ENCODE measurements at places on chromosomes 6 and 20.

DNA sequence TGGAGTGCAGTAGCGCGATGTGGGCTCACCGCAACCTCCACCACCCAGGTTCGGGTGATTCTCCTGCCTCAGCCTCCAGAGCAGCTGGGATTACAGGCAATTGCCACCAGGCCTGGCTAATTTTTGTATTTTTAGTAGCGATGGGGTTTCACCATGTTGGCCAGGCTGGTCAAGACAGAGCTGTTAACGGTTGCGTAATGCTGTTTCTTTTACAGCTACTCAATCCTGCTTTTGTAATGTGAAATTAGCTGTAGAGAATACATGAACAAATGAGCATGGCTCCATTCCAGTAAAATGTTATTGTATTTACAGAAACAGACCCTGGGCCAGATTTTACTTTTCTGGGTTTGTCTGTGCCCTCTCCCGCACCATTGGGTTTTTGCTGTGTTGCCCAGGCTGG is 1.9 kb downstream of the PNLDC1 start:
- DNase-seq = no peak

DNA sequence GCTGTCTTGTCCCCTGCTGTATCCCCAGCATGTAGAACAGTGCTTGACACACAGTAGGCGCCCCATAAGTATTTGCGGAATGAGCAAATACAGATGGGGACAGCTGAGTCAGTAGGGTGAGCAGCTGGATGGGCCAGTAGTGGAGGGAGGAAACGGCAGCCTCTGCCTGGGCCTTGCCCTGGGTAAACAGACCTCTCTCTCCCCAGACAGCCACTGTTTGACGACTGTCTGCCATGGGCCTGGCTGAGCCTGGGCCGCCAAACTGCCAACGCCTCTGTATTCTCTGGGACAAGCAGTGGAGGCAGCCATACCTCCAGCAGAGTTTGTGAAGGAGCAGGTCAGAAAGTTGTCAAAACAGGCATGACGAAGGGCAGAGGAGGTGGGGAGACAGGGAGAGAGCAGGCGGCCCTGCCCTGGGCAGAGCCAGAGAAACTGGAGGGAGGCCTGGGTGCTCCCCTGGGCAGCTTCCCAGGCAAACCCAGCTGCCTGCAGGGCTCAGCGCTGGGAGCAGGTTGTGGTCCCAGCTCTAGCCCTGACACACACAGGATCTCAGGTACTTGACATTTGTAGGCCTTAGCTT is 15.2 kb downstream of the HNF4A start:
- no peak for DNase-seq

GRCh38 chr6:139257821-139258398 is 33.9 kb downstream of the TXLNB start:
- DNase-seq = no peak

- DNase-seq = no peak
Observed at GRCh38 chr6:84453499-84453898, 226.1 kb upstream of the CEP162 start.

GRCh38 chr6:145241721-145242120 is 493.6 kb downstream of the EPM2A start:
- no peak for DNase-seq

DNA sequence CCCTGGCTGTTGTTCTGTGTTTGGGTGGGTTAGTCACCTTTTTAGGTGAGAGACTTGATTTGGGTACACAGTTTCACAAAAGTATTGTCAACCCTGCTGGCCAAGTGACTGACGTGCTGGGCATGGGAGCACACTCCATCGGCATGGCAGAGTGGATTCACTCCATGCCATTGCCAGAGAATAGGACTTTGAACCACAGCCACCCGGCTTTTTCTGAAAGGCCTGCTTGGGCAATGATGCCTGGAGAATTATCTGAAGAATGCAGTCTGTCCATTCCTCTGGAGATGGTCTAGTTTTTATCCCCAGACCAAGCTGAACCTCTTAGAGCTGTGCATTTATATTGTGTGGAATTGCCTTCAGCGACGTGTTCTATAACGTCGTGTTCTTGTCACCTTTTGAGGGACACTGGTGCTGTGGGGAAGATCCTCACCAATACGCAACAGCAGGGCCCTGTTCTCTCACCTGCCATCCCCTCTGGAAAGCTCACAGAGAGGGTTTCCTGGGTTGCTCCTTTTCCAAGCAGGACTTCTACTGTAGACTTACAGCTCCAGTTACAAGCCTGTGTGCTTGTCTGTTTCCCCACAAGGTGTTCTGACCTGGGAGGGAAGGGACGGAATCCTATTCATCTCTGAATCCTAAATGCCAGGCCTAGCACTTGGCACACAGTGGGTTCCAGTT is 183.4 kb upstream of the AKAP12 start:
- no peak for DNase-seq

DNA sequence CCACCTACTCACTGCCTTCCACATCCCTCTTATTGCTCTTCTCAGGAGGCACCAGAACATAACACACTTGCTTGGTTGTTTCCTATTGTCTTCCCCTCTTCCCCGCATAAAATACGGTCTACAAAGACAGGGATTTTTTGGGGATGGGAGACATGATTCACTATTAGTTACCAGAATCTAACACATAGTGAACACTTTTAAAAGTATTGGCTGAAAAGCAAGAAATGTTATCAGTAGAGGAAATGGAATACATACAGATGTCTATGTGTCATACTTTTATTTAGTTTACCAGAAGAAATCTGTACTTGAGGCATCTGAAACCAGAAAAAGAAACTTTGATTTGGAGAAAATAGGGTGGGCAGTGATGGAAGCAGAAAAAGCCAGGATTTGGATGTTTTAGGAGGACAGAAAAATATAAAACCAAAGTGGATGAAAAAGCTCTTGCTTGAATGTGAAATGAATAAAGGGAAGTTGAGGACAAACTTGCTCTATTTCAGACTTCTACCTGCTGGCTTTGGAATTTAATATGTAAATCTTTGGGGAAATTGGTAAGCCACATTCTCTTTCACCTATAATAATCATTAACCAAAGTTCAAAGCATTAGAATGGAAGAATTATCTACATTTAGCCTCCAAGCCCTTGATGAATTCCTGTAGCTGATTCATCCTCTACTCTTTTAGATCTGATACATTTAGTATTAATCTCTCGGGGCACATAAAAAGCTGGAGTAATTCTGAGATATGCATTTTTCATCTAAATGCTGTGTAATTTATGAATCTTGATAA is 82.6 kb downstream of the DOK5 start:
- DNase-seq = no peak

- no peak for DNase-seq
Observed at GRCh38 chr6:3343089-3343883, 84.5 kb downstream of the PSMG4 start.

GRCh38 chr6:56806368-56806767 is 148.5 kb upstream of the BEND6 start:
- no peak for DNase-seq

DNA sequence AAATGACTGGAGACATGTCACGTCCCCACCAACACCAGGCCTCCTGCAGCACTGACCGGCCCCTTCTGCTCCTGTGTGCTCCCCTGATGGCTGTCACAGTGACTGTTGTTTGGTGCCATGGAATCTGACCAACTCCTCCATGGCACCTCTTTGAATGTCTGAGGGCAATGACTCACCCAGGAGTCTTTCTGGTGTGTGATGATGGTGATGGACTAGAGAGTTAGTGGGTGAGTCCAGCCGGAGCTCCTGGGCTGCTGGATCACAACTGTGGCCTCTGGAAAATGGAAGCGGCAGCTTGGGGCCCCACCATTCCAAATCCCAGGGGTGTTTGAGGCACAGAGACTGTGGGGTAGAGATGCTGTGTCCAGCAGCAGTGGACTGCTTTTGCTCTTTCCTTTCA is 133.3 kb downstream of the TFAP2C start:
- no peak for DNase-seq

- DNase-seq = no peak
Observed at GRCh38 chr20:20566516-20566915, 145.9 kb downstream of the RALGAPA2 start.

DNA sequence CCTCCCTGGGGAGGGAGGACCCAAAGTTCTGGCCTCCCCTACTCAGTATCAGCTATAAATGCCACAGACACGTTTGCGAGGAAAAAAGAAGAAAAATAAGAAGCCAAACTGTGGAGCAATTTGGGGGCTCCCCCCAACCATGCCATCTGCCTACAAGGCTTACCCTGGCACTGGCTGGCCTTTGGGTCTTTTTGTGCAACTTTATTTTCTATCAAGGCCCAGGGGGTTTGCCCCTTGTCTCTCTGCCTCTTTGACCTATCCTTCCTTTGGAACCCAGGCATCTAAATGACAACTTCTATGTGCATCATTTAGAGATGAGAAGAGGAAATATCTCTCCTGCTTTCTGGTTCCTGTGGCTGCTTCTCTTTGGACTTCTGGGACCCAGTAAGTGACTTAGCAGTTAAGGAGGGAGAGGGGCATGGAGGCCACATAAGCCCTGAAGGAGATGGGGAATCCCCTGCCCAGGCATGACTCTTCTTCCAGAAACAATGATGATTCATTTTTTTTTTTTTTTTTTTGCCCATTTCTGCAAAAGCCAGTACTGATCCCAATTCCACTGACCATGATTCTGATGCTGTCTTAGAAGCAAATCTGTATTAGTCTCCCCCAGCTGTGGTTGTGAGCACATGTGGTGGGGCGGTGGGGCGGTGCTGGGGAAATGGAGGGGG is at the start of gene MUC22:
Gene MUC22, plus strand, starts transcription at position 82 of the 668 bp plus-strand sequence. Its CDS starts 233 bp downstream, at position 315.
- DNase-seq = no peak

GRCh38 chr20:48056218-48056617 is 270.9 kb upstream of the SULF2 start:
- DNase-seq = no peak

DNA sequence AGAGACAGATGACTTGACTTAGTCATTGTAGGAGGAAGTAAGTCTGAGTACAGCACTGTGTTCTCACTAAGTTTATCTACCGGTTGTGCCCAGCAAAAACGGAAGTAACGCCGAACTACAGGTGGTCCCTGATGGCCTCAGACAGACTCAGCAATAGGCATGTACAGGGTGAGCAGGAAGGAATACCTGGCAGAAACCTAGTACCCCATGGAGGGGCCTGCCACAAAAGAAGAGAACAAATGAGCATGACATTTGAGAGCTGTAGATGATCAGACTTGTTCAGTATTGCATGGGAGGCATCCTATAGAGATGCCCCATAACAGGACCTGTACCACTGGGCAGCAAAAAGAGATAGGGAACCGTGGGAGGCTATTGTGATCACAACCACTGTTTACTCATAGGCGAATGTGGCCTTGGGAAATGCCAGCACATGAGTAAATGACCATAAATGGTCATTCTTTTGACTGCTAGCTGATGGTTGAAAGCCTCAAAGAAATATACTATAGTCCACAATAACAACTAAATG is 106.4 kb upstream of the TAB2 start:
- DNase-seq = no peak

DNA sequence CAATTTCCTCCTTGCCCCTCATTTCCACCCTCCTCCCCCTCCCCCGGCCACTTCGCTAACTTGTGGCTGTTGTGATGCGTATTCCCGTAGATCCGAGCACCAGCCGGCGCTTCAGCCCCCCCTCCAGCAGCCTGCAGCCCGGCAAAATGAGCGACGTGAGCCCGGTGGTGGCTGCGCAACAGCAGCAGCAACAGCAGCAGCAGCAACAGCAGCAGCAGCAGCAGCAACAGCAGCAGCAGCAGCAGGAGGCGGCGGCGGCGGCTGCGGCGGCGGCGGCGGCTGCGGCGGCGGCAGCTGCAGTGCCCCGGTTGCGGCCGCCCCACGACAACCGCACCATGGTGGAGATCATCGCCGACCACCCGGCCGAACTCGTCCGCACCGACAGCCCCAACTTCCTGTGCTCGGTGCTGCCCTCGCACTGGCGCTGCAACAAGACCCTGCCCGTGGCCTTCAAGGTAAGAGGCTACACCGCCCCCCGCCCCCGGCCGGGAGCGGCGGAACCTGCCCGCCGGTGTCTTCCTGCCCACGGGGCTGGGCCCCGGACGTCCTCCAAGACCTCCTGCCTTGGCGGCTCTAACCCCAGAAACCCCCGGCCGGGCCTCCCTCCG is 44.9 kb upstream of the SUPT3H start:
- DNase-seq = peak; percentile 55

GRCh38 chr6:117676577-117677218 is 1.4 kb downstream of the NUS1 start:
- DNase-seq = no peak

- DNase-seq = no peak
Observed at GRCh38 chr6:137879299-137879698, 12.2 kb downstream of the TNFAIP3 start.

DNA sequence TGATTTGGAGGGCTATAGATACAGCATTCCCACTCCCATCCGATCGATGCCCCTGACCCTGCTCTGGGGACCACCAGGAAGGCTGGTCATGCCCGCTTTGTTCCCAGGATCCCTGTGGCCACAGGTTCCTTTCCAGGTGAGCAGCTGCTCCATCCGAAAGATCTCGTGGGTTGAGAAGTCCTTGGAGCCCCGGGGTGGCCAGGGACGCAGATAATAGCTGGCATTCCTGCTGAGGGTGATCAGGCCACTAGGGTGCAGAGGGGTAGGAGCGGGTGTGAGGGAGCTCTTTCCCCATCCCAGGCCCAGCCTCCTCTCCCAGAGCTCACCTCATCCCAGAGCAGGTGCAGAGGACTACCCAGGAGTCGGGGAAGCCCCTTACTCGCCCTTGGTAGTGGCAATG is 7.4 kb downstream of the ADAM33 start:
- DNase-seq = no peak

DNA sequence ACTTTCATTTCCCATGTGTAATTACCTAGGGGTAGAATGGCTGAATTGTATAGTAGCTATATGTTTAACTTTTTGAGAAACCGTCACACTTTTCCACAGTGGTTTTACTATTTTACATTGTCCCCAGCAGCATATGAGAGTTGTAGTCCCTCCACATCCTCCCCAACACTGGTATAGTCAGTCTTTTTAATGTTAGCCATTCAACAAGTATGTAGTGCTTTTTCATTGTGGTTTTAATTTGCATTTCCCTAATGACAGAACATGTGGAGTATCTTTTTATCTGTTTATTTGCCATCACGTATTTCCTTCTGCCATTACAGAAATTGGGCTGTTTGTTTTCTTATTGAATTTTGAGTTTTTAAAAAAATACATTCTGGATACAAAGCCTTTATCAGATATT is 148.4 kb downstream of the CARMIL1 start:
- DNase-seq = no peak

DNA sequence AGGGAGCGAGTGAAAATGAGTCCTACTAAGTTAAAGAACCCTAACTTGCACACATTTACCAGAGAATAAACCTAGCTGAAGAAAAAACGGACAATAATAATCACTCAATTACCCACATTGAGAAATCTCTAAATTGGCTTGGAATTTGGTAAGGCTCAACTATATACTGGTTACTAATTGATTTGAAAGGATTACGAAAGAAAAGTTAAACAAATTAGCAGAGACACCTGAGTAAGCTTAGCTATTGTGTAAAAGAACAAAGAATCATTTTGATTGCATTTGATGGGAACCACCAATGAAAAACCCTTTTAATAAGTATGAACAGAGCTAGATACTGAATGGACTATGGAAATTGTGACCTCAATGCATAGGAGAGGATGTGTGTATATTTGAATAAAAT is 118.6 kb upstream of the ADGRF1 start:
- DNase-seq = no peak

DNA sequence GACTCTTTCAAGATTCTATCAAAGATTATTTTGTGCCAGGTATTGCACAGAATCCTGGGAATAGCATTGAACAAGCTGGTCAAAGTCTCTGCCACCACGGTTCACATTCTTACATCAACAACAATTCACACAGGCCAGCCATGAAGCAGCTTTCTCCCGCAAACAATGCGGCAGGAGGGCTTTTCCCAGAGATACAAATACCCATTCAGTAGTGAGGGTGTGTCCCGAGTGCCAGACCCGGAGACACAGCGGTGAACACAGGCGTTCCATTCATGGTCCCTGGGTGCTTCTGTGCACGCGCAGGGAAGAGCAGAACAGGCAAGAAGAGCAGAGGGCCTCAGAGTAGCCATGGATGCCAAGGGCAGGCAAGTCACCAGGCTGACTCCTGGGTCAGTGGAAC is 83.3 kb upstream of the PDE10A start:
- no peak for DNase-seq

Measured in stimulated activated CD4-positive, alpha-beta T cell treated with anti-CD3 and anti-CD28 coated beads, TNF-alpha, amount 100 ng/mL, for 24 hours (primary cell).